ENCODE measurements at places on chromosomes 1 and 21. TPM values are rescaled to one million over a fixed set of nuclear protein-coding genes. Genes with fewer than 3 reads are reported as not detected.

DNA sequence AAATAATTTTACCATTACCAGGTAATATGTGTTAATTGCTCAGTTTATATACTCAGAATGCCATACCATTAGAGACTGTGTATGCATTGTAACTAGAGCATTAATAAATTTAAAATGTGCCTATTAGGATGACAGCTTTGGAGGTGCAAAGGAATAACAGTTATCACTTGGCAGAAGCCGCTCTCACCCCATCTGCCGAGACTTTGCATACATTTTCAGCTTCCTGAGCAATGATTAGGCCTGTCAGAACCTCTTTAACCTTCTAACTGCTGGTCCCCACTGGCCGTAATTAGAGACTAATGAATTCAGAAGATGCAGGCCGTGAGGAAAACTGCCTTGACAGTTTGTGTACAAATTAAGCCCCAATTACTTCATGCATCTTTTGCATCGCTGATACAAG lies 158.0 kb upstream of the PROX1 start:
- H3K4me1 ChIP-seq = no peaks in the 10 kb centered on the region
- H3K27ac ChIP-seq = no peak overlapping the region
- H3K27me3 ChIP-seq = no peaks in the 10 kb centered on the region
- H3K36me3 ChIP-seq = no peaks in the 10 kb centered on the region
- no peak overlapping the region for H3K4me3 ChIP-seq

DNA sequence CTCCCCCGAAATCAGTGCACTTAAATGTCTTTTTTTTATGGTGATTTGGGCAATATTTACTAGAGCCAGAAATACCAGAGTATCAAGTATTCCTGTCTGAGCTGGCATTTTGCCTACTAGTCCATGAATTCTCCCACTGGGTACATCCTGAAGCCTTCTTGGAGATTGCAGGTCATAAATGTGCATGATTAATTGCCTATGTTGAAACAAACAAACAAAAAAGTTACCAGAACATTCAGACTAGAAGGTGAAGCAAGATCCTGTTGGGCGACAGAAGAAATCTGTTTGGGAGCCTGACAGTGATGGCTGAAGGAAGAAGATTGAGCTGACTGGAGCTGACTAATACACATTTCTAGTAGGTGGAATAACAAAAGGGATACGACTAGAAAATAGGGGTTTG lies 127.4 kb upstream of the NRIP1 start:
- no peaks in the 10 kb centered on the region for H3K36me3 ChIP-seq
- DNase-seq = no peak
- H3K27me3 ChIP-seq = no peaks in the 10 kb centered on the region
- H3K4me3 ChIP-seq = no peak overlapping the region
- H3K4me1 ChIP-seq = no peaks in the 10 kb centered on the region
- no peak overlapping the region for H3K27ac ChIP-seq

Gene ZNHIT6
- total RNA-seq = 23.8 TPM

Gene APH1A
- 62.4 TPM for total RNA-seq

Gene LCA5L
- total RNA-seq = 0.32 TPM

GRCh38 chr1:46822248-46822826 lies 23.5 kb downstream of the CYP4B1 start:
- H3K4me3 ChIP-seq = no peak overlapping the region
- no peaks in the 10 kb centered on the region for H3K36me3 ChIP-seq
- no peaks in the 10 kb centered on the region for H3K4me1 ChIP-seq
- no peak for DNase-seq
- no peak overlapping the region for H3K27ac ChIP-seq
- peaks cover 8% of the 10 kb centered on the region for H3K27me3 ChIP-seq

DNA sequence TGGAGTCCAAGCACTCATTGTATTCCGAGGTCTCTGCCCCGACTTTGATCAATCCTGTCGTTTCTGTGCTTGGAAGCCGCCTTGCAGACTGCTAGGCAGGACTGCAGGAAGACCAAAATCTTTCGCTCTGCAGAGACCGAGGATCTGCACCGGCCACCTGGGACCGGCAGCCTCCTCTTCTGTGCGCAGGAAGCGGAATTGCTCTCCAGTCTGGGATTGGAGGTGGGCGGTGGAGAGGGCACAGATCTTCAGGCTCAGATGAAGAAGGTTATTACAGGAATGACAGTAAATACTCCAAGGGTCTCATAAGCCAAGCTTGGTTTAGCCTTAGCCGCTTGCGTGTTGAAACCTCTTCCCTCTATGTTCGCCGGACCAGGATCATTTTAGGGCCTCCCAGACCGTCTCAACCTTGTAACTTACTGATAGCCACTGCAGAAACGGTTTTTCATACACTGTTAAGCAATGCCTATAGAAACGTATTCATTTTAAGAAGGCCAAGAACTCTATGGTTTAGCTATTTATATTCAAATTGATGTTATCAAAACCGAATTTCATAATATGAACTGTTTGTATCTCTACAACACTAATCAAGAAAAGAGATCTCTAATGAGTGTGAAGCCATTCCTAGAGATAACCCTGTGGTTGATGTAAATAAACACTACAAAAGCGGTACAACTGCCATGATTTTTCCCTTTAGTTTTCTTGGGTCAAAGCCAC lies 1.1 kb downstream of the MIA3 start:
- peaks cover 7% of the 10 kb centered on the region for H3K27me3 ChIP-seq
- peak overlapping the region; percentile 83 for H3K4me3 ChIP-seq
- peak overlapping the region; percentile 65 for H3K27ac ChIP-seq
- peak; percentile 39 for DNase-seq
- H3K36me3 ChIP-seq = peaks cover 20% of the 10 kb centered on the region

GRCh38 chr1:30789388-30790255 lies 32.0 kb upstream of the LAPTM5 start:
- H3K36me3 ChIP-seq = no peaks in the 10 kb centered on the region
- DNase-seq = no peak
- no peak overlapping the region for H3K4me3 ChIP-seq
- peaks cover 12% of the 10 kb centered on the region for H3K4me1 ChIP-seq
- peaks cover 6% of the 10 kb centered on the region for H3K27me3 ChIP-seq
- H3K27ac ChIP-seq = no peak overlapping the region

Gene CHRM3
- 0.21 TPM for total RNA-seq

Gene CHML
- total RNA-seq = 13.4 TPM

DNA sequence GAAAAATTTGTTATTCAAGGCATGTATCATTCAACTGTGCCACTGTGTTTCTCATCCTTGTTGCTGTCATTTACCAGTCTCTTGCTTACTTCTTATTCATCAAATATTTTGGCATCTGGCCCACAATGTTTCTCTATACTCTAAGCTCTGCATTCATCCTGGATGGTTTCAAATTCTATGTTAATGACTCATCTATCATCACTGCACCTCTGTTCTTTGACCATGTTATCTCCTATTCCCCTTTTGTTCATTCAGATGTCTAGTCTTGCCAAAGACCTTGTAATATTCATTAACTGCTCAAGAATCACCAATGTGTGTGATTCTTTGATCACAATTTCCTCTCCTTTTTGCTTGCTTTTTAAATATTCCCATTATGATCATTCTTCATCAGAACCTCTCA lies 54.6 kb upstream of the PRKACB start:
- no peaks in the 10 kb centered on the region for H3K36me3 ChIP-seq
- H3K27me3 ChIP-seq = no peaks in the 10 kb centered on the region
- DNase-seq = no peak
- no peak overlapping the region for H3K4me3 ChIP-seq
- H3K4me1 ChIP-seq = peaks cover 32% of the 10 kb centered on the region
- H3K27ac ChIP-seq = peak overlapping the region; percentile 75

- H3K27ac ChIP-seq = no peak overlapping the region
- peak; percentile 70 for DNase-seq
Measured at GRCh38 chr1:209607102-209607794, 23.7 kb downstream of the CAMK1G start.

DNA sequence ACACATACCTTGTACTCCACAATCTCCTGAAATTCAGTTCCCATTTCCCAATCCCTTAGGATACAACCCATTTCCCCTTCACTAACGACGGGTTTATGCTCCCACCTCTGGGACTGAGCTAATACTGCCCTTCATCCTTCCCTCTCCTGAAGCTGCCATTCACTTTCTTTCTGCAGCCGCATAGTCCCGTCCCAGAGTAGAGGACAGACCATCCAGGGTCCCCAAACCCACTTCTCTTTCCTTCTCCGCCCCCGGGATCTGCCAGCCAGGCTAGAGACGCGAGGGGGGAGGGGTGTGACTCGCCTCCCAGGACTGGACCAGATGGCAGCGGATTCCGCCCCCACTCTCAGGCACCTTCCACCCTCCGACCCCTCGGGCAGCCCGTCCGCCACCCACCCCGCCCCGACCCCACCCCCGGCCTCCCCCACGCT lies 679 bp downstream of the ABL2 start:
- peak overlapping the region; percentile 86 for H3K4me3 ChIP-seq
- peak; percentile 66 for DNase-seq
- peaks cover 36% of the 10 kb centered on the region for H3K4me1 ChIP-seq
- peak overlapping the region; percentile 88 for H3K27ac ChIP-seq
- H3K36me3 ChIP-seq = peaks cover 8% of the 10 kb centered on the region
- no peaks in the 10 kb centered on the region for H3K27me3 ChIP-seq

Gene NUAK2
- 2.3 TPM for total RNA-seq

Gene CLSTN1
- total RNA-seq = 36.7 TPM

DNA sequence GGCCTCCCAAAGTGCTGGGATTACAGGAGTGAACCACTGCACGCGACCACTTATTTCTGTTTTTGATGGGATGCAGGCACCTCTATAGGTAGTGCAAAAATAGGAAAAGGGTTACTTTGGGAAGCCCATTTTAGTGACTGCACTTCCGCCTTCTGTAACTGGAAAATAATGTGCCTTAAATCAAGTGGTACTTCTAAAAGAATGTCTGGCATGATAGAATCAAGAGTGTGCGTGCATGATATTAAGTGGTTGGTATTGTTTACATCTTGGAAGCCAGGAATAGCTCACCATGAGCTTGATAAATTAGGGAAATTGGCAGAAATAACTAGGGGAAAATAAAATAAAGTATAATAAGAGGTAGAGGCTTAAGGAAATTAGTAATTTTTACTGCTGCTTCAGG lies 1067.0 kb downstream of the ADGRL2 start:
- DNase-seq = no peak
- H3K4me3 ChIP-seq = no peak overlapping the region
- no peak overlapping the region for H3K27ac ChIP-seq
- no peaks in the 10 kb centered on the region for H3K4me1 ChIP-seq
- no peaks in the 10 kb centered on the region for H3K36me3 ChIP-seq

Gene ATAD3C
- 0.39 TPM for total RNA-seq

DNA sequence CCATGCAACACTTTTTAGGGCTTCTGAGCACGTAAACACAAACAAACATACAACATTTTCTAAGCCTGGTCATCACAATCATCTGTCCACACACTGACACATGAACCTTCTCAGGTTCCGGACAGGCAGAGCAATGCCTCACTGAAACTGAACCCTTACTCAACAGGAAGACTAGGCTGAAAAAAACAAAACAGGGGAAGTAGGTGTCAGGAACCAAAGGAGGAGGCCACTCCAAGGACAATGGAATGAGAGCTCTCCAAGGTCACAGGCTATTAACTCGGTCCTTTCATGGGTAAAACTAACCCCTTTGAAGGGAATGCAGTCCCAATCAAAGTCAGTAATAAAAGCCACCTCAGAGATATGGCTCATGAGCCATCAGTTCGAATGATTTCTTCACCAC lies 76.6 kb downstream of the FAM78B start:
- H3K27ac ChIP-seq = no peak overlapping the region
- no peak overlapping the region for H3K4me3 ChIP-seq
- peaks cover 5% of the 10 kb centered on the region for H3K4me1 ChIP-seq
- no peak for DNase-seq

- H3K4me3 ChIP-seq = no peak overlapping the region
- no peaks in the 10 kb centered on the region for H3K36me3 ChIP-seq
- H3K27me3 ChIP-seq = no peaks in the 10 kb centered on the region
- H3K27ac ChIP-seq = peak overlapping the region; percentile 11
- H3K4me1 ChIP-seq = peaks cover 87% of the 10 kb centered on the region
- DNase-seq = no peak
Measured at GRCh38 chr1:206709772-206710459, 25.2 kb downstream of the MAPKAPK2 start.

DNA sequence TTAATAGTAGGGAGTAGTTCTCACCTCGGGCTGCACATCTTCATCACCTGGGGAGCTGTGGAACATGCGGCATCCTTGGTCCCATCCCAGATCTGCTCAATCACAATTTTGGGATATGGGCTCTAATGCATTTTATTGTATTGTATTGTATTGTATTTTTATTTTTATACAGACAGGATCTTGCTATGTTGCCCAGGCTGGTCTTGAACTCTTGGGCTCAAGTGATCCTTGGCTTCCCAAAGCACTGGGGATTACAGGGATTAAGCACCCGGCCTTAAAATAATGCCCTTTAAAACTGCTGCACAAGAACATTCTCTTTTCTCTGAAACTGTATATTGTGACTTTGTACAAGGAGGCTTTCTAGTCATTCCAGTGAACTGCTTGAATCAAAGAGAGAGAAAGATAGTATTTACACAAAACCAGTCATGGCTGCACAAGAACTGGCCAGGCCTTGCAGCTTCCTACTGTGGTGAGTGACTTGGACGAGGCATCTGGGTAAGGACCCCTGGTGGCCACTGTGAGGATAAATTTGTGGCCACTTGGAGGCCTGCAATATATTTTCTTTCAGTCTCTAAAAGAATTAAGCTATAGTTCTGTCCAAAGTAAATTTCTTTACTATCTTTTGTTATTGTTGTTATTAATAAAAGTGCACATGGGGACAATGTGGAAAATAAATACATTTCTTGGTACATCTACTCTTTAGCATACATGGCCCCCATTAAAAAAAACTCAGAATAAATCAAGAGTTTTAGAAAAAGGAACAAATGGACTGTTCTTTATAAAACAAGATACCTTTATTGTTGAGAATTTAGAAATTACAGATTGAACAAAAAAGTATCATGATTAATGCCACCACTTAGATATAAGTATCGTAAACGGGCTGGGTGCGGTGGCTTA lies 48.0 kb downstream of the TBCE start:
- DNase-seq = peak; percentile 78
- no peaks in the 10 kb centered on the region for H3K4me1 ChIP-seq
- H3K27ac ChIP-seq = no peak overlapping the region
- no peak overlapping the region for H3K4me3 ChIP-seq

GRCh38 chr1:16018308-16018707 lies 465 bp upstream of the HSPB7 start:
- H3K36me3 ChIP-seq = no peaks in the 10 kb centered on the region
- H3K27ac ChIP-seq = no peak overlapping the region
- DNase-seq = no peak
- no peak overlapping the region for H3K4me3 ChIP-seq

- no peaks in the 10 kb centered on the region for H3K4me1 ChIP-seq
- H3K27ac ChIP-seq = no peak overlapping the region
- DNase-seq = peak; percentile 6
Measured at GRCh38 chr21:26961698-26962097, 5.2 kb downstream of the ADAMTS5 start.

GRCh38 chr21:45480701-45481500 lies 61.3 kb downstream of the SLC19A1 start:
- H3K36me3 ChIP-seq = peaks cover 4% of the 10 kb centered on the region
- H3K4me3 ChIP-seq = no peak overlapping the region
- DNase-seq = no peak
- H3K27me3 ChIP-seq = no peaks in the 10 kb centered on the region
- H3K4me1 ChIP-seq = peaks cover 44% of the 10 kb centered on the region
- H3K27ac ChIP-seq = no peak overlapping the region

Gene RNF207
- 15.2 TPM for total RNA-seq

DNA sequence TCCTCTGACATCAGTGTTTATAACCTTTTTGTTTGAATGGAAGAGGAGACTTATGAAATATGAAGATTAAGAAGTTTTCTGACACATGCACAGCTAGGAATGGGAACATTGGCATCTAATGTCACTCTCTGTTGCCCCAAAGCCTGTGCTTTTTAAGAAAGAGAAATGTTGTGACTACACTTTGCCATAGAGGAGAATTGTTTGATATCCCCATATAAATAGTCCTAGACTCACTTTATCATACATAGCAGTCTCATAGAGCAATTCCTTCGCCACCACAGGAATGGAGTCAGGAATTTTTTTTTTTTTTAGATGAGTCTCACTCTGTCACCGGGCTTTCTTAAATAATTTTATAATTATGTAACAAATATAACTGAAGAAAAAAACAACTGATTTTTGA lies 1.5 kb downstream of the KRTAP21-3 start:
- no peak for DNase-seq
- H3K27me3 ChIP-seq = no peaks in the 10 kb centered on the region
- H3K4me3 ChIP-seq = no peak overlapping the region
